Activated naive CD4-positive, alpha-beta T cell (primary cell): ENCODE measurements at places on chromosomes 12 and 14.

- DNase-seq: no peak
Observed at GRCh38 chr14:26765768-26766520, 168.1 kb upstream of the NOVA1 start.

DNA sequence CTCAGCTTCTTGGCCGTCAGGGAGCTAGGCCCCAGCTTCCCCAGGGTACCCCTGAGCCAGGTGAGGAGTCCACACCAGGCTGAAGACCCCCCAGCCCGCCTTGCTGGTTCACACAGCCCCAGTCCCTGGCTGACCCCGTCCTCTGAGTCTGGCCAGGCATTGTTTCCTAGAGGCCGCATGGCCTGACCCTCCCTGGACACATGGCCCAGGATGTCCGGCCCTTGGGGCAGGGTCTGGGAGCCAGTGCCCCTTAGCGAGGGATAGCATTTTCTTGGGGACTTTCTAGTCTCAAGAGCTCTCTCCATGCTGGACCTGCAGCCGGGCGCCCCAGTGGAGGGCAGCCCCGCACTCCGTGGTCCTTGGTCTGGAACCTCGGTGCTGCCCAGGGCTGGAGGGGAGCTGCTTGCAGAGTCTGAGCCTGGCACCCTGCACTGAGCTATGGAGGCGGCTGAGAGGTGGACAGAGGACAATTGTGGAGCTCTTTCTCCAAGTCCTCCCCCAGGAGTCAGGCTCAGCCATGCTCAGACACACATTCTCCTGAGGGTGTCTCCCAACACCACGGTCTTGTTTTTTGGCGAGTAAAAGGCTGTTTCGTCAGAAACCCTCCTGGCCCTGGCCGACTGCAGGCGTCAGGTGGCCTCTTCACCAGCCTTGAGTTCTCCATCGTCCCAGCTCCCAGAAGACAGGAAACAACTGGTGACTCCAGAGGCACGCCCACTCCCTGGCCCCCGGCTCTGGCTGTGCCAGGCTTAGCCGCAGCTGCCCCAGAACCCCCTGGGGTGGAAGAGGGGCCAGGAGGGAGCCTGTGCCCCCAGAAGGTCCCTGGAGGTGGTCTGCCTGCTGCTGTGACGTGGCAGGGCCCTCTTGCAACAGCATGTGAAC is 17.6 kb upstream of the CRIP2 start:
- no peak for DNase-seq

GRCh38 chr12:58850826-58851225 is 69.5 kb downstream of the LRIG3 start:
- no peak for DNase-seq

DNA sequence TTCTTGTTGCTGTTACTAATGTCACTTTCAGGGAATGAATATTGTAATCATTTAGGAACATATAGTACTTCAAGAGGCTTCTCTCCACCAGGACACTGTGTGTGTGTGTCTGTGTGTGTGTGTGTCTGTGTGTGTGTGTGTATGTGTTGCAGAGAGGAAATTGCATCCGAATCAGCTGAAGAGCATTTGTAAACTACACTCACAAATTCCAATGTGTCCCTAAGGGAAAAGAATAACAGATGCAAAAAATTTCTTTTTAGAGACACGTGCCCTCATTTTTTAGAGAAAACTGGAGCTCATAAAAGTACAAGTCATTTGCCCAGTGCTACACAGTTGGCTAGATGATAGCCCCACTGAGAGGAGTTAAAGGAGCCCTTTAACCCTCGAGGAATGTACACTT is 168.8 kb downstream of the ANO4 start:
- no peak for DNase-seq

- no peak for DNase-seq
Observed at GRCh38 chr14:73457041-73457923, 1.1 kb downstream of the NUMB start.

GRCh38 chr12:114697741-114698565 is 14.0 kb upstream of the TBX3 start:
- no peak for DNase-seq

- DNase-seq: no peak
Observed at GRCh38 chr12:50799908-50800307, 36.0 kb downstream of the ATF1 start.

DNA sequence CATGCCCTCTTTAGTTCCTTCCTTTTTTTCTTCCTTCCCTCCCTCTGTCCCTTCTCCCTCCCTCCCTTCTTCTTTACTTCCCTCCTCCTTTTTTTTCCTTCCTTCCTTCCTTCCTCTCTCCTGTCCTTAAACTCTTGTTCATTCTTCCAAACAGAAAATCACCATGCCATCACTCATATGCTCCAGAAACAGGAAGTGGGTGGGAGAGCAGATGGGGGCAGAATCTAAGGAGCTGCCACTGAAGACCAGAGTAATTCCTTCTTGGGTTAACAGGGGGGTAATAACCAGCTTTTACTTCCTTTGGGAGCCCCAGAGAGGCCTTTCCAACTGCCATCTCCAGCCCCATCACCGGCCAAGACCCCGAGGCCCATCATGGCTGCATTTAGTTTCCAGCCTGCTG is 51.2 kb downstream of the SVOP start:
- no peak for DNase-seq

- DNase-seq: no peak
Observed at GRCh38 chr12:4025181-4026019, 152.2 kb upstream of the PARP11 start.

- no peak for DNase-seq
Observed at GRCh38 chr12:52307836-52308805, 13.1 kb downstream of the KRT83 start.

DNA sequence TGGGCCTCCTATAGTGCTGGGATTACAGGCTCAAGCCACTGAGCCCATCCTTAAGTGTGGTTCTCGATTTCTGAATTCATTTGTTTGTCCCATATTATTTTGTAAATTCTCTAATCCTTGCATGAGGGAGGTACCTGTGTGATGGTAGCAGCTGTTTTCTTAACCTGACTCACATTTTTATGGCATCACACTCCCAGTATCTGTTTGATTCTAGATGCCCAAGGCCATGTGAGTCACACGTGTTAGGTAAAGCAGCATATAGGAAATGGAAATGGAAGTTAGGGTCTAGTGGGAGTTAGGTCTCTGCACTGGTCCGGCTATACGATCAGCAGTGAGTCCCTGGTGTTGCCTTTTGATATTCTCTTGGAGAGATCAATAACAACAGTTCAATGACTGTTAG is 198.1 kb downstream of the ERC1 start:
- DNase-seq: no peak

DNA sequence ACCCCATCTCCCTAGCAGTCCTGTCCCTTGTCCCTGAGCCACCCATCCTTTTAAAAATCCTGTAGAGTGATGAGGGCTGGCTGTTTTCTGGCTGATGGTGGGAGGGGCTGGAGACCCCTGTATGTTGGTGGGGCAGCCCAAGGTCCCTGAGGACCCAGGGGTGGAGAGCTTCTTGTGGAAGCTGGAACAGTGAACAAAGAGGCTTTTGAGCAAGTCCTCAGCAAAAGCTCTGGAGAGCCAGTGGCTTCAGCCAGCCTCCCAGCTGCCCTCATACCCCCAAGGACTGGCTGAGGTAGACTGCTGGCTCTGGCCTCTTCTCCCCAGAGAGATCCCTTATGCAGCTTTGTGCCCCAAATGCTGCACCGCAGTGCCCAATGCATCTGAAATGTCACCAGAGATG is 29.2 kb upstream of the COL2A1 start:
- no peak for DNase-seq

DNA sequence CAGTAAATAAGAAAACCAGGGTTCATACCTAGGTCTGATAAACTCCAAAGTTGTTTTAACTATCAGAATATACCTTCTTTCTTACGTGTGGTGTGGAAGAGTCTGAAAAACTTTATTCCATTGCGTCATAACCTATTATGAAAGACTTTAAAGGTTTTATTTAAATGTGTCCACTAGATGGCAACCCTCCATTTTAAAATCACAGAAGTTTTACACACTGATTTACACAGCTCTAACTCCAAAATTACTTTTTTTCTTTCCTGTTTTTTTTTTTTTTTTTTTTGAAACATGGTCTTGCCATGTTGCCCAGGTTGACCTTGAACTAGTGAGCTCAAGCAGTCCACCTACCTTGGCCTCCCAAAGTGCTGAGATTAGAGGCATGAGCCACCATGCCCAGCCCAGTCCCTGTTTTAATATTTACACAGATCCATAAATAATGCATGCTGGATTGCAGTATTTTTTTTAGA is 17.3 kb upstream of the TMPRSS12 start:
- no peak for DNase-seq

- no peak for DNase-seq
Observed at GRCh38 chr12:129631316-129631715, 272.5 kb downstream of the TMEM132D start.

- DNase-seq: no peak
Observed at GRCh38 chr12:143964-144649, 69.8 kb downstream of the SLC6A12 start.

- no peak for DNase-seq
Observed at GRCh38 chr12:101697930-101698799, 725 bp downstream of the CHPT1 start.
